ENCODE measurements at places on chromosomes 4 and X.

- DNase-seq: no peak
Observed at GRCh38 chr4:114088481-114088880, 109.0 kb upstream of the ARSJ start.

GRCh38 chr4:123229286-123229685, 167.3 kb upstream of the SPRY1 start:
- no peak for DNase-seq

- DNase-seq: peak; percentile 54
Observed at GRCh38 chr4:123616951-123617461, 220.4 kb downstream of the SPRY1 start.

DNA sequence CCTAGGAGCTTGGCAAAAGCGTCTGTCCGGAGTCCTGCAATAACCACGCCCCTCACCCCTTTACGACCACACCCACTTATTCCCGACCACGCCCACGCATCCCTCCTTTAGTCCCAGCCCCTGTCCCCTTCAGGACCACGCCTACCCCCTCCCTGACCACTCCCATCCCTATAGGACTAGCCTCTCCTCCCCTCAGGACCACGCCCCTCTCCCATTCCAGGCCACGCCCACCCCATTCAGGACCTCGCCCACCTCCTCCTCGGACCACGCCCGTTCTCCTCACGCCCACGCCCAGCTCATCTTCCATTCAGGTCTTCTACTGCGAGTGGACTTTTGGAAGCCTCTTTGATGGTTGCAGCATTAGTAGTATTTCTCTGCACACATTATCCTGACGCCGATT, 131.2 kb upstream of the STX18 start:
- no peak for DNase-seq

- DNase-seq: no peak
Observed at GRCh38 chrX:148808833-148809232, 308.4 kb downstream of the AFF2 start.

GRCh38 chr4:92182006-92182735, 121.6 kb upstream of the GRID2 start:
- DNase-seq: no peak

GRCh38 chr4:155143512-155143911, 64.9 kb upstream of the NPY2R start:
- no peak for DNase-seq

DNA sequence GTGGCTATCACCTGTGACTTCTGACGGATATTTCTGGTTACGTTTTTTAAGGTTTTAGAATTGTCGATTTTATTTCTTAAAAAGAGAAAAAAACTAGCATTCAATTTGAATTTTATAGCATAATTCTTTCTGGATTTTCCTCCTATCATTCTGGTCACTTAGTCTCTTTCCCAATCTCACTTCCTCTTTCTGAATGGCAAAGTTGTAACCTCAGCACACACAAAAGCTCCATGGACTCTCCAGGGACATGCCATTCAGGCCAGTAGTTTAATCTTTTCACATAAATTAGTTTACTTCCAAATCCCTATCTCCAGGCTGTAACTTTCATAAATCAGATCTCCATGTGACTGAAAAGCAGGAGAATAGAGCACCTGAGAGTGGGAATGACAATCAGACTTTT, 110.7 kb downstream of the ARAP2 start:
- no peak for DNase-seq

DNA sequence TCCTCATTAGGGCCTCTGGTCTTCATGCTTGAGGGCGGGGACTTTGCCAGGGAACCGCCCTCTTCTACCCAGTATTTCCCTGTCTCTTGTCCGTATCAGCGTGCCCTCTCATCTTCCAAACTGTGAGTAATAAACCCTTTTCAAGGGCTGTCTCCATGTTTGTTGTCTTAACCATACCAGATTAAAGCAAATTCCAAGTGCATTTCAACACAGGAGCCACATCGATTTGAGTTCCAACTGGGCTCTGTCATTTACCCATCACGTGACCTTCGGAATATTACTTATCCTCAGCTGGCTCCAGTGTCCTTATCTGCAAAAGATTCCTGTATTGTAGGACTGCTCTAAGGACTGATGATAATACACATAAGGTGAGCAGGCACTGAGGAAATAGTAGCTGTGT, 6.4 kb upstream of the PHEX start:
- no peak for DNase-seq

DNA sequence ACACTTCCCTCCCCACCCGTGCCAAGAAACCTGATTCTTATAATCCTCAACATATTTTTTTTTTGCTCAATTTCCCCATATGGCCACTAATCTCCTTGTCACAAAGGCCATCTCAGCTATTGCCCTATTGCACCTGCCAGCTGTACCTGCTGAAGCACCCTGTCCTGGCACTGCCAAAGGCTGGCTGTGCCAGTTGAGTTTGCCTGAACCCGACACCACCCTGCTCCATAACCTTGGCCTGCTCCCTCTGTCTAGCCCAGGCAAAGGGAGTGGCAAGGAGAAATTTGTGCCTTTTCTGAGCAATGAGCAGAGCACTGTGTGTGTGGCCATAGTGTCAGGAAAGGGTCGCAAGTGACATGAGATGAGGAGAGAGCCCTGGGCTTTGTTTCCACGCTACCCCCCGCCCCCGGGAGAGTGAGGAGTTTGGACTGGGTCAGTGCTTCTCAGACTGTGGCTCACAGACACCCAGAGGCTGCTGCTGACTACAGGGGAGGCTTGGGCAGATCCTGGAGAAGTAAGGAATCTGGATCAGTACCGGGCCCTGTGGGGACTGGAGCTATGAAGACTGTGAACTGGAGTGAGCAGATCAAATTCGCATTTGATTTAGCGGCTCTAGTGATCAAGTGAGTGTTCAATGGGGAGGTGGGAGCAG, 42.2 kb upstream of the HMGB3 start:
- no peak for DNase-seq

- no peak for DNase-seq
Observed at GRCh38 chr4:142567620-142568451, 278.3 kb downstream of the INPP4B start.

GRCh38 chr4:81398379-81398778, 73.3 kb downstream of the RASGEF1B start:
- DNase-seq: no peak

GRCh38 chr4:17544205-17544604, 29.2 kb downstream of the CLRN2 start:
- DNase-seq: peak; percentile 27

All from adrenal gland (tissue), 19 donors.